MG63 (cell line): ENCODE measurements at places on chromosomes 1 and 21.
A peak's percentile ranks its signal among the peaks of the same experiment; 100 is the strongest.

DNA sequence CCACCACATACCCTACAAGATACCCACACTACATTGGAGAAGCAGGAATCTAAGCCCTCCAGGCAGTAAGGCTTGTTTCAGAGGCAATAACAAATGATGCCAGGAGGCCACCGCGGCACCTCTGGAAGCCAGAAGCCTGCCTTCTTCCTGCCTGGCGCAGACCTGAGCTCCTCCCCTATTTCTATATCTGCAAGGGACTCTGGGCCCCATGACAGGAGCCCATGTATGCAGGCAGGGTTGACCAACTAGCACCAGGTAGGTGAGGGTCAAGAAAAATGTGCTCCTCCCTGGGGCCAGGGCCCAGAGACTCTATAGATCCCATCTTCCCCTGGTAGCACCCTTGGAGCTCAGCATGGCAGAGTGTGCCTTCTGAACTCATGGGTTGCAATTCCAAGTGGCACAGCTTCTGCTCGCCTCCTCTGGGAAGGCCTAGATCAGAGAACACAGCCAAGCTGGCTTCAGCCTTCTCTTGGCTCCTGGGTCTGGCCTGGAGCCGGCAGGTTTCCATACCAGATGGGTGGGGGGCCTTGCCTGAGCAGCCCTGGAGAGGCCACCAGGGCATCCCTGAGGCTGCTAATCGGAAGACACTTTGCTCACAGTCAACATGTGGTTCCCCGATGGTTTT lies 85.1 kb downstream of the STUM start:
- DNase-seq: no peak

GRCh38 chr1:89974696-89975470 lies 20.0 kb upstream of the ZNF326 start:
- DNase-seq: peak; percentile 84

GRCh38 chr1:87295445-87296110 lies 33.1 kb upstream of the LMO4 start:
- no peak for DNase-seq

DNA sequence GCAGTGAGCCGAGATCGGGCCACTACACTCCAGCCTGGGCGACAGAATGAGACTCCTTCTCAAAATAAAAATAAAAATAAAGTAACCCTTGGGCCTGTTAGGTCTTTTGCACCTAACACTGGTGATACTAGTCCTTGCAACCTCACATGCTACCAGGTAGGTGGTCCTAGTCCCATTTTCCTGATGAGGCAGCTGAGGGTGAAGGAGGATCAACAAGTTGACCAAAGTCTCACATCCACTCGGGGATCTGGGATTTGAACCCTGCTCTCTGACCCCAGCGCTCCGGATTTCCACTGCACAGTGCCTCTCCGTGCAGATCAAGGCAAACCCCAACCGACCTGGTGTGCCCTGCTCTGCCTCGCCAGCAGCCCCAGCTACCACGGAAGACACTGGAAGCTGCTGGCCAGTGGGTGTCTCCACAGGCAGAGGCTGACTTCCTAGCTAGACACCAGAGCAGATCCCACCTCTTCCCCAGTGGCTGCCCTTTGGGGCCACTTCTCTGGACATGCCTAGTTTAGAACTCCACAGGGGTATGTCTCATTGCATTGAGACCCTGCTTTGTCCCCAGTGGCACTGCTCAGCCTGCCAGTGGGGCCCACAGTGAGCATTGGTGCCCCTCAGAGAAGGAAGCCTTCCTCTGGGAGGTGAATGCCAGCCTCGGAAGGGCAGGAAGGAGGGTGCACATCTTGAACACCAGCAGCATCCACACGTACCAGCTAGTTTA lies 27.6 kb downstream of the LDLRAP1 start:
- no peak for DNase-seq
